ENCODE measurements at places on chromosomes 5 and 9.
A peak's percentile ranks its signal among the peaks of the same experiment; 100 is the strongest.

DNA sequence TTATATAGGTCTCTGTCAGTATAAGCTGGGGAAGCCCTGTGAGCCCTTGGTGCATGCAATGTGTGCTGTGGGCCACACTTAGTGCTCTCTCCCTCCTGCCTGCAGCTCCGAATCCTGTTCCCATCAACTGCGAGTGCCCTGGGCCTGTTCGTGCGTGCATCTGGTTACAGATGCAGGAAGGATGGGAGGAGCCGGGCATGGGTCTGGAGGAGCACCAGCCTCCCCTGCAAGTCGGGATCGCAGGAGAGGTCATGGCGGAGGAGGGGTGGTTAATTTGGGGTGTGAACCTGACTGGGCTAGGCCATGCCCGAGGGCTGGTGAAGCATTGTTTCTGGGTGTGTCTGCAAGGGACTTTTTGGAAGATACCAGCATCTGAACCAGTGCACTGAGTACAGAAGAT, 274.6 kb upstream of the IRX4 start:
- no peak for DNase-seq

GRCh38 chr9:124964604-124965003, 23.7 kb upstream of the GOLGA1 start:
- DNase-seq: no peak

DNA sequence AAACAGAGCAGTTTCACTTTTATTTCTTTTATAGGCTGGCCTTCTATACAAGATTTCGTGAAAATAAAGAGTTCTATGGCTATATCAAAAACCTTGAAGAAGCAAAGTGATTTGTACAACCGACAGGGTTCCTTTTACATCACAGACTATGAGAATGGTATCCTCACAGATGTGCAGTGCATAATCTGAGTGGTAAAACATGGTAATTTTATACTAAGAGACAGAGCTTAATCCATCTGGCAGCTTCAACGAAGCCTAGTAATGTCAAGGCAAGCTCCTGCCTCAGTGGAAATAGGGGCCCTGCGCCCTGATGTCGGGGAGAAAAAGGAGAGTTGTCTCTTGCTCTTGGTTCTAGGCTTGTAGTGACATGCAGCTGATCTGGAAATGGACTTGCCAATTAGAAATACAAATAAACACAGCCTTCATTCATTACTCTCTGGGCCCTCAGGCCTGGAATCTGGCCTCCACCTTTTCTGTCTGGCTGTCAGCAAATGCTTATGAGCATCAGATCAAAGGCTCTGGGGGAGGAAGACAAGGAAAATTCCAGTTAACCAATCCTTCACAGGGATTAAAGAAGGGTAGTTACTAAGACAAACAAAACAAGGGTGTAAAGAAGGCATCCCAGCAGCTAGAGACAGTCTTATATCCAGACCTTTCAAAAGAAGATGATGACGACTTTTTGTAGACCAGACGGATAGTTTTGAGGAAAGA, 33.6 kb upstream of the TRIM32 start:
- no peak for DNase-seq

GRCh38 chr9:21075484-21075883, 2.3 kb downstream of the IFNB1 start:
- no peak for DNase-seq

DNA sequence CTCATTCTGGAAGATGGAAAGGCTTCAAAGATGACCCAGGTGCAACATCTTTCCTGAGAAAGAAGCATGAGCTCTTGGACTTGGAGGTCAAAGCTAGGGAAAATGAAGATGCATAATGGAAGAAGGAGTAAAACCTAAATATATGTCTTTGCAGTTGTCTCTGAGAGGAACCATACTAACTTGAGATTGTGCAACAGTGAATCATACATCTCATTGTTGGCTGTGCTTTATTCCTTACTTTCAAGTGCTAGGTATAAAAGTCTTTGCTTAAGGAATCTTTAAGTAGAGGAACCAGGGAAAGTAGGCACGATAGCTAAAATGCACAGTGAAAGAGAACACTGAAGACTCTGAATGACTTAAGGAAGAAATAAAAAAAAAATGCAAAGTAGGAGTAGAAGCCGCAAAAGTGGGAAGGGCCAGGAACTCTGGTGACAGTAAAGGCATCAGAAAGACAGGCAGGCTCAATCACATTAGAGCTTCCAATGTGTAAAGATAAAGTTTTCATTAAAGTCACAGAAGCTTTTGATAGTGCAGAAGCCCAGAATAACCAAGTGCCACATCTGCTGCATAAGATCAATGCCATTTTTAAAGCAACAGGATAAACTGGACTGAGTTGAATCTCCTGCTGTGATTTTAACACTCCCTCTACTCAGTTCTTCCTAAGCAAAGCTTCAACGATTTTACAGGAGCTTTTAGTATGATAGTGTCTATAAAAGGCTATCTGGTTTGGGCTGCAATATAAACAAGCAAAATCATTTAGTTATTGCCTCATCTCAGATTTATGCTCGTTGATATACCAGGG, 432.3 kb upstream of the EDIL3 start:
- no peak for DNase-seq

GRCh38 chr5:76542887-76543690, 80.1 kb downstream of the F2RL2 start:
- no peak for DNase-seq

GRCh38 chr5:98397081-98397480, 376.4 kb upstream of the RGMB start:
- DNase-seq: no peak

GRCh38 chr5:127875235-127876021, 172.2 kb downstream of the CCDC192 start:
- DNase-seq: peak; percentile 56

GRCh38 chr9:88988796-88989641, 2.2 kb upstream of the S1PR3 start:
- DNase-seq: no peak

- no peak for DNase-seq
Measured at GRCh38 chr9:113919871-113920270, 43.8 kb downstream of the ZNF618 start.

- no peak for DNase-seq
Measured at GRCh38 chr9:98763986-98764745, 32.2 kb downstream of the ANKS6 start.

- no peak for DNase-seq
Measured at GRCh38 chr5:54611290-54611951, 93.9 kb downstream of the SNX18 start.

DNA sequence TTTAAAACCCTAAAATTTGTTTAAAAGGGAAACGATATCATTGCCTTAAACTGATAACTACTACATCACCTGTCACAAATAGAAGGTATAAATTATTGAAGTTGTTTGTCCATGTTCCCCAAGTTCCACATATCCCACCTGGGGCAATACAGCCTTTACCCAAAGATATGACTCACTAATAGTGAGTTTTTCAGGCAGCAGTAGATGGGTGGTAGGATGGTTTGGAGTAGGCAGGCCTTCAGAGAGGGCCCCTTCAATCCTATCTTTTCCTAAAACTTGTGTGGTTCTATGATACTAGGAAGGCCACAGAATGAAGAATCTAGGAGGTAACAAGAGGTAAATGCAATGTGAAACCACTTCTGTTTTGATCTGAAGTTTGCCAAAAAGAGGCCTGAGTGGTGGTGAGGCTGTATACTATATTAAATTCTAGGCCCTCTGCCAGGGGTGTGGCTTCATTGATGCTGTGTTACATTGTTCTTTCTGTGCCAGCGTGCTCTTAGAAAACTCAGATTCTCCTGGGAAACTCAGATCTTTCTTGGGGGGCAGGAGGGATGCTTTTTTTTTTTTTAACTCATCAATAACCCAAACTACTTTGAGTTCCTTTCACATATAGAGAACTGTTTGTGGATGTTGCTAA, 7.2 kb downstream of the CYSTM1 start:
- DNase-seq: no peak

DNA sequence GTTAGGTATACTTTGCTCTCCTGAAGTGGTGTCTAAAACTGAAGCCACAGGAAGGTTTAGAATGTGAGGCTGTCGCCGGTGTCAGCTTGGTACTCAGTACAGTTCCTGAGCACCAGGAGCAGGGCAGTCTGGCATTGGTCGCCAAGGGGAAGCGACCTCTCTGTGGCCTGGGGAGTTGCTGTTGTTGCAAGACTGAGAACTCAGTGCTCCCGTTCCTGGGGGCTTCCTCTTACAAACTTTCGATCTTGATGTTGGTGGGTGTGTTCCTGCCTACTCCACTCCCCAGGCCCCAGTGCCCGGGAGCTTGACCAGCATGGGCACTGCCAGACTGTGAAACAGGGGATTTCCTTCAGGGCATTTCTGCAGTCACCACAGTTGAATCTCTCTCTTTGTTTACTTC, 52.4 kb upstream of the PPARGC1B start:
- no peak for DNase-seq

GRCh38 chr9:114799925-114800324, 5.9 kb downstream of the TNFSF15 start:
- DNase-seq: no peak

DNA sequence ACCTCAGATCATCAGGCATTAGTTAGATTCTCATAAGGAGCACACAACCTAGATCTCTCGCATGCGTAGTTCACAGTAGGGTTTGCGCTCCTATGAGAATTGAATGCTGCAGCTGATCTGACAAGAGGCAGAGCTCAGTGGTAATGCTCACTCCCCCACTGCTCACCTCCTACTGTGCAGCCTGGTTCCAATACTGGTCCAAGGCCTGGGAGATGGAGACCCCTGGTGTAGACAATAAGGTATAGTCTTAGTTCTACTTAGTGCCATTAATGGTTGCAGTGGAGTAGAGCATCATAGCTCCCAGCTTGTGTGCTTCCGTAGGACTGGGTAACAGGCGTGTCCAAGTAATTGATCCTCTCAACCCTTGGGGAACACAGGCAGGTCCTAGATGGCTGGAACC, 70.4 kb upstream of the ANKRD55 start:
- DNase-seq: no peak

DNA sequence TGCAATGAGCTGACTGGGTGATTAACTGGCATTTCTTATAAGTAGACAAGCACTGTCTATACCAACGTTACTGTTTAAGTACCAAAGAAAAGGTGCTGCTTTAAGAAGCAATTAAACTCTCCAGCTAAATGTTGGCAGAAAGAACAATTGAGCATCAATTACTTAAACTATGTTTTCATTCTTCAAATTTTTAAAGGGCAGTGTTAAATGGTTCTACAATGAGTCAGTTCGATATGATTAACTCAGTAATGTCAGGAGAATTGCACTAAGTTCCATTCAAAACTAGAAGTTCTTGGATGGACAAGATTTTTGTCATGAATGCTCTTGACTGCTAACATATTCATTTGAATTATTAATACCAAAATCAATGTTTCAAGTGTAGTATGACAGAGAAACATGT, 593.7 kb downstream of the DNAH5 start:
- peak; percentile 59 for DNase-seq

DNA sequence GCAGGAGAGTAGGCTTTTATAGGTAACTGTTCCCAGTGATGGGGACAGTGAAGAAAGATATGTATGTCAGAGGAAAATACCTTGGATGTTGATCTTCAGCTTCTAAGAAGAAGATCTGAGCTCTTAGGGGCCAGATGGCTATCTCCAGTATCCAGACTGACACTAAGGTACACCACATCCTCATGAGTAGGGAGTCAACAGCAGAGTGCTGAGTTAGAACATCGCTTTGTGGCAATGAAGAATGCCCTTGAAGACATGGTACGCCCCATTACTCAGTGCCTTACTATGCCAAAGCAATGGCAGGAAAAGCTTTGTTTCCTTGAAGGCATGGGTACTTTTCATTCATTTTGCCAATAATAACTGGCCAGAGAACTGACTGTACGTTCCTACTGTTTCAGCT, 263.7 kb downstream of the CEMIP2 start:
- no peak for DNase-seq

GRCh38 chr5:34487159-34487879, 168.8 kb upstream of the RAI14 start:
- DNase-seq: no peak

DNA sequence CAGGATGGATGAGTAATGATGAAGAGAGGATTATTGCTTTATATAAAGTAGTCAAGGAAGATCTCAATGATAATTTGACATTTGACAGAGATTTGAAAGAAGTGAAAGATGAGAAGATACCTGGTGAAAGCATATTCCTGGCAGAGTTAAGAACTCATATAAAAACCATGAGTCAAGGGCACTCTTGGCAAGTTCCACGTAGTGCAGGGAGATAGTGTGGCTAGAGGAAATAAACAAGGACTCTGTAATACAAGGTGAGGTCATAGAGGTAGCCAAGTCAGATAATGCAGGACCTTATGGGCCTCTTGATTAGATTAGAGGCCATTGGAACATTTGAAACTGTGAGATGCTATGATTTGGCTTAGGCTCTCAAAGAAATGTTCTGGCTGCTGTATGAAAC, 72.3 kb downstream of the HCN1 start:
- no peak for DNase-seq

GRCh38 chr5:118303296-118303695, 685.1 kb downstream of the DTWD2 start:
- DNase-seq: no peak

GRCh38 chr5:53681079-53681478, 120.6 kb downstream of the NDUFS4 start:
- DNase-seq: no peak

DNA sequence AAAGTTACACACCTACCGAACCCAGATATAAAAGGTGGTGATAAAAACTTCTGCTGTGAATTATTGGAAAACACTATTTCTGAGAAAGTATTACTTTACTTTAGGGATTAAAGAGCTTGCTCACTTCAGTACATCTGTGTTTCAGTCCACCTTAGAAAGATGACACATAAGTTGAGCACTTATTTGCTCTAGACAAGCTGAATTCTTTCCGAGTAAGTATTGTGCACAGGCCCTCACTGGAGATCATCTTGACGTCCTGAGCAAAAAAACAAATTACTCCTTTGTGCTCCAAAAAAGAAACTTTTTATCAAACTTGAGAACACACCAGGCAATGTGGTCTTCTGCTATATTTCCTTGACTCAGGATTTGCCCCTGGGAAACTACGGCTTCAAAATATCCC, 231.0 kb upstream of the GRAMD2B start:
- no peak for DNase-seq

DNA sequence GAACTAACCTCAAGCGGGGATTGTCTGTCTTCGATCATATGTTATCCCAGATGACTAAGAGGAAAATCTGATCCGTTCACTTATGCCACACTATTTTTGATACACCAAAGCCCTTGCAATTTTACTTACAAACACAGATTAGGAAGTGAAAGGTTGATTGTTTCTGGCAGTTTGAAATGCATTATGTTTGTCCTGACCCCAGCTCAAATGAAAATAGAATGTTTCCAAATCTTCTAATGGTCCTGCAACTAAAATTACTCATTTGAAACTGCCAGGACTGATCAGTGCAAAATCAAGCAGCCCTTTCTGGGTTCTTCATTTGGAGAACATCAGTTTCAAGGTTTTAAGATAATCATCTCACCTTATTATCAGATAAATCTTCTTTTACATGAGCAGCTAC, 696.7 kb upstream of the WWC1 start:
- DNase-seq: no peak

DNA sequence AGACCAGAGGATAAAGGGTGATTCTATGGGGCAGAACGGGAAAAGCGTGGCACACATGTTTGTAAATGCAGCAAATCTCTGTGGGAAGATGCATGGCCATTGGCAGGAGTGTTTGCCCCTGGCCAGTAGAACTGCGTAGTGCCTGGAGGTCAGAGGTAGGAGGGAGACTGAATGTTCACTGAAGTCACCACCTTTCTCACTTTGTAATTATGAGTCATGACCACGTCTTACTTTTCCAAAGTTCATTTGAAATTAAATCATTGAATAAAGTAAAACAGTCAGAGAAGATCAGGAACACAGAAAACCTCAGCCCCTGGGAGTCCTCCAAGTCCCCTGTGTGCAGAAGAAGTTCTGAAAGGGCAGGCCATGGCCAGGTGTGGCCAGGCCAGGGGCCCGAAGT, 4.6 kb downstream of the PTGES start:
- DNase-seq: no peak

Data from retinal pigment epithelial cell (primary cell).